CD4-positive, alpha-beta T cell treated with Interleukin-15 for 4 hours (primary cell): ENCODE measurements at places on chromosomes 2 and 18.

- no peak for DNase-seq
Observed at GRCh38 chr2:160512491-160512890, 18.9 kb upstream of the RBMS1 start.

- DNase-seq: no peak
Observed at GRCh38 chr2:67877301-67877700, 185.5 kb downstream of the C1D start.

GRCh38 chr2:174873471-174873870, 109.2 kb upstream of the CHRNA1 start:
- DNase-seq: no peak

- no peak for DNase-seq
Observed at GRCh38 chr2:99278793-99279291, 22.2 kb downstream of the LYG1 start.
